ENCODE measurements at places on chromosomes 1 and 21. TPM values are rescaled to one million over a fixed set of nuclear protein-coding genes. Genes with fewer than 3 reads are reported as not detected.
A peak's percentile ranks its signal among the peaks of the same experiment; 100 is the strongest.

- H3K27ac ChIP-seq = no peak overlapping the region
- H3K4me1 ChIP-seq = peaks cover 7% of the 10 kb centered on the region
- no peaks in the 10 kb centered on the region for H3K36me3 ChIP-seq
- H3K27me3 ChIP-seq = no peaks in the 10 kb centered on the region
- peak; percentile 56 for DNase-seq
Observed at GRCh38 chr1:162530307-162530987, 31.1 kb upstream of the UAP1 start.

Gene COL6A2
- 62.7 TPM for total RNA-seq

DNA sequence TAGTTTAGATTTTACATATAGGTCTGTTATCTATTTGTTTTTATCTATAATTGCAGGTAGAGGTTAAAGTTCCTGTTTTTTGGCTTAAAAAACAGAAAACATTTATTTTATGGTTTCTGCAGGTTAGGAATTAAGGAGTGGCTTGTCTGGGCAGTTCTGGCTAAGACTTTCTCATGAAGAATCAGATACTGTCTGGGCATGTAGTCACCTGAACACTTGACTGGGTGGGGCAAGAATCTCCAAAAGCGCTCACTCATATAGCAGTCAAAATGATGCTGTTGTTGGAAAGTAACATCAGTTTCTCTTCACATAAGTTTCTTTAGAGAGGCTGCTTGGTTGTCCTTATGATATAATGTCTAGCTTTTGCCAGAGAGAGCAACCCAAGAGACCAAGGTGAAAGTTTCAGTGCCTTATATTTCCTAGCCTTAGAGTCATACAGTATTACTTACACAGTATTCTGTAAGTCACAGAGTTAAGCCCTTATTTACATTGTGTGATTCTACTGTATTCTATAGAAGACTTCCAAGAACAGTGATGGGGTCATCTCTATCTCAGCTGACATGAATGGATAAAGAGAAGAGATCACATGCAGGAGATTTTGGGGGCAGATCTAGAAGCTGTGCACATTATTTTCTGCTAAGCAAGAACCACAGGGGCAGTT lies 125.4 kb upstream of the GPR52 start:
- no peak for DNase-seq
- H3K27ac ChIP-seq = no peak overlapping the region
- H3K4me3 ChIP-seq = no peak overlapping the region
- H3K36me3 ChIP-seq = peaks cover 4% of the 10 kb centered on the region

- H3K4me1 ChIP-seq = no peaks in the 10 kb centered on the region
- no peak overlapping the region for H3K4me3 ChIP-seq
- no peaks in the 10 kb centered on the region for H3K36me3 ChIP-seq
Observed at GRCh38 chr1:2290171-2290578, 62.1 kb downstream of the SKI start.

DNA sequence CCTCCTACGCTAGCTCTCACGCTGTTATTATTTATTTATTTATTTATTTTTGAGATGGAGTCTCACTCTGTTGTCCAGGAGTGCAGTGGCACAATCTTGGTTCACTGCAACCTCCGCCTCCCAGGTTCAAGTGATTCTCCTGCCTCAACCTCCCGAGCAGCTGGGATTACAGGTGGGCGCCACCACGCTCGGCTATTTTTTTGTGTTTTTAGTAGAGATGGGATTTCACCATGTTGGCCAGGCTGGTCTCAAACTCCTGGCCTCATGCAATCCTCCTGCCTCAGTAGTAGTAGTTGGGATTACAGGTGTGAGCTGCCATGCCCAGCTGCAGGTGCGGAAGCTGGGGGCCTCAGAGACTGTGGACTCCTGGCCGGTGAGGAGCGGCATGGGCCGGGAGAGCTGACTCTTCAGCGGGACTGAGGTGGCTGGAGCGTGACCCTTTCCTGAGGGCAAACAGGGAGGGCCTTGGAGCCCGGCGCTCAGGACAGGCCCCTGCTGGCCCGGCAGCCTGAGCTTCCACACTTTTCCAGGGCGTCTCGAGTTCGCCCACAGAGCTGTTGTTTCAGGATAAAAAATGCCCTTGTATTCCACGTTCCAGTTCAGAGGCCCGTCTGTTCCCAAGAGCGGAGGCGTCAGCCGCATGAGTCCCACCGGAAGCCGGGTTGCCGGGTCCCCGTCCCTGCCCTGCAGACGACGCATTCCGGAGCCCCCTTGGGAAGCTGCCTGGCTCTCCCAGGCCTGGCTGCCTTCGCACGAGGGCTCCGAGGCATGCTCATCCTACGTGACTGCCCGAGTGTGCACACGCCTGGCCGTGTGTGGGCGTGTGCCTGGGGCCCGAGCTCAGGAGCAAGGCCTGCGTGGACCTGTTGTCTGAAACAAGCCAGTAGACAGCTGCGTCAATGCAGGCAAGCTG lies 126.2 kb downstream of the SIK1 start:
- H3K27ac ChIP-seq = no peak overlapping the region
- no peaks in the 10 kb centered on the region for H3K27me3 ChIP-seq
- H3K4me3 ChIP-seq = no peak overlapping the region
- H3K36me3 ChIP-seq = no peaks in the 10 kb centered on the region
- DNase-seq = no peak

GRCh38 chr21:14480411-14481031 lies 65.6 kb downstream of the SAMSN1 start:
- H3K27me3 ChIP-seq = no peaks in the 10 kb centered on the region
- DNase-seq = no peak
- H3K36me3 ChIP-seq = no peaks in the 10 kb centered on the region
- no peaks in the 10 kb centered on the region for H3K4me1 ChIP-seq
- H3K27ac ChIP-seq = no peak overlapping the region
- H3K4me3 ChIP-seq = no peak overlapping the region

GRCh38 chr1:225004396-225004795 lies 74.9 kb downstream of the DNAH14 start:
- H3K27ac ChIP-seq = no peak overlapping the region
- peaks cover 2% of the 10 kb centered on the region for H3K36me3 ChIP-seq
- H3K4me3 ChIP-seq = no peak overlapping the region
- H3K4me1 ChIP-seq = no peaks in the 10 kb centered on the region
- H3K27me3 ChIP-seq = no peaks in the 10 kb centered on the region
- no peak for DNase-seq

DNA sequence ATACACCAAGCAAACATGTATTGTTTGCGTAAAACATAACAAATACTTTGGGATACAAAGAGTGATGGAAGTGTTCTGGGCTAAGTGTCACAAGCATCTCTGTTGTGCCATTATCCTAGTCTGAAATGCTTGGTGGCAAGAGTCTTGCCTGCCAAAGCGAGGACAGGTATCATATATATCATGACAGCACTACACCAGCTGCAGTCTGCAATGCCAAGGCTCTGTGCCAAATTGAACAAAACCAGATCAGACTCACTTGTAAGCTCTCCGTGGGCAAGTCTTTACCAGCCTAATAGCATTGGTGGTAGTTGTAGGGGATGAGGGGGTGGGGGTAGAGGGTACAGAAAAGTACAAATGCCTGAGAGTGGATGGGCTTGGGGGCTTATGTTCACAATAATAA lies 119.2 kb downstream of the RWDD3 start:
- DNase-seq = no peak
- H3K36me3 ChIP-seq = no peaks in the 10 kb centered on the region
- H3K4me1 ChIP-seq = no peaks in the 10 kb centered on the region
- no peak overlapping the region for H3K4me3 ChIP-seq

Gene CD1B
- total RNA-seq = not detected
